Astrocyte of the cerebellum (primary cell): ENCODE measurements at places on chromosomes 3 and 15.

DNA sequence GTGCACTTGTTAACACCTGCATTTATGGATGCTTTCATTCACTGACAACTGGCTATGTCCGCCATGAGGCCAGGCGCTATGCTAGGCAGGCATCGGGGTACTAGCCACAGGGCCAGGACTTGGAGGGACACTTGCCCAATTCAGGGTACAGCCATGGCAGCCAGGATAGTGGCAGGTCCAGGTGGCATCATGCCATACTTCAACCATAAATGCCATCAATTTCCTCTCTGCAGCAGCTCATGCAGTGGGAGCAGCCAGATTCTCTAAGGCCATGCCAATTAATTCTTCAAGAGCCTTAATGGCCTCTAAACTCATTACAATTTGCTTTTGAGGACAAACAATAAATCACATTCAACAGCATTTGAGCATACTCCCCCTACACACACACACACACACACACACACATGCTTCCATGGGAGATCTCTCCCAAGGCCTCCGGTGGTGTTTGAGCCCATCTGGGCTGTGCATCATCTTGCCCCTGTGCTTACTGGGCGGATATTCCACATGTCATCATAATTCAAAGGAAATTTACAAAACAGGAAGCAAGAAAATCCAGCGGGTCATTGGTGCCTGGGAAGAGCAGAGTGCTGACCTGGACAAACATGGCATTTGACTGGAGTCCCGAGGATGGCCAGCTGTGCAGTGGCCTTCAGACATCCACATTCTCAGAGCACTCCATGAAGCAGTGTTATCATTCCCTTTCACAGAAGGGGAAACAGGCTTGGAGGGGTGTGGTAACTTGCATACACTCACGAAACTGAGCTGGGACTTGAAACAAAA is 109.1 kb downstream of the IQSEC1 start:
- no peak for DNase-seq

DNA sequence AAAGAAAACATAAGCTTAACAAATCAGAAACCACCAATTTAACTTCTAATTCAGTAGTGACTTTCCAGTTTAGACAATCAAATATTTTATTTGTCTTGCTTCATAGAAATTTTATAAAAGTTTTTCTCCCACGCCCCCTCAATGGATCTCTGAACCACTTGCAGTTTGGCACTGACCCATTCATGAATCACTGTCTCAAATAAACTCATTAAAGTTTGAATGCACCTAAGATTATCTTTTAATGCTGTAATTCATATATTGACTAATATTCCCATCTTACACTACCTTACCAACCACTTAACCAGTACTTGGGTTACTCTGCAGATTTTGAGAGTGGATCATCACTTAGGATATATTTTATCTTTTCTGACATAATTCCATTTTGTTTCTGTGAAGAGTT is 880.2 kb downstream of the OTOL1 start:
- DNase-seq = no peak

- DNase-seq = no peak
These were observed 174.3 kb downstream of the KLF13 start for GRCh38 chr15:31500766-31501449.

GRCh38 chr15:78000091-78000926 is 77.2 kb downstream of the TBC1D2B start:
- DNase-seq = peak; percentile 36

GRCh38 chr15:67194171-67195114 is 60.0 kb downstream of the AAGAB start:
- no peak for DNase-seq

DNA sequence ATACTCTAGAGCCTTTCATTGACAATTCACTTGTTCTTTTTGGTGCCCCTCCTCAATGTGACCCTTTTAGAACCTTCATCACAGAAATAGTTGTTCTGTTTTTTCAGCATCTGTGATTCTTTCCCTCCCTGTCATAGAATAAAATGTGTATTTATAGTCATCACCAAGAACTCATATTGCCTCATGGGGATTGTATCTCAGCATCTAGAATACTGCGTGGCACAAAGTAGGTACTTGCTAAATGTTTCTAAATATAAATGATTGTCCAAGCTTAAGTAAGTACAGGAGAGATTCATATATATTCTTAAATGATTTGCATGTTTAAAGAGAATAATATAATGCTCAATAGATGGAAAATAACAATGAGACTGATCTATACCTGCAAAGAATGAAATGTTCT is 190.1 kb downstream of the FNDC3B start:
- no peak for DNase-seq

DNA sequence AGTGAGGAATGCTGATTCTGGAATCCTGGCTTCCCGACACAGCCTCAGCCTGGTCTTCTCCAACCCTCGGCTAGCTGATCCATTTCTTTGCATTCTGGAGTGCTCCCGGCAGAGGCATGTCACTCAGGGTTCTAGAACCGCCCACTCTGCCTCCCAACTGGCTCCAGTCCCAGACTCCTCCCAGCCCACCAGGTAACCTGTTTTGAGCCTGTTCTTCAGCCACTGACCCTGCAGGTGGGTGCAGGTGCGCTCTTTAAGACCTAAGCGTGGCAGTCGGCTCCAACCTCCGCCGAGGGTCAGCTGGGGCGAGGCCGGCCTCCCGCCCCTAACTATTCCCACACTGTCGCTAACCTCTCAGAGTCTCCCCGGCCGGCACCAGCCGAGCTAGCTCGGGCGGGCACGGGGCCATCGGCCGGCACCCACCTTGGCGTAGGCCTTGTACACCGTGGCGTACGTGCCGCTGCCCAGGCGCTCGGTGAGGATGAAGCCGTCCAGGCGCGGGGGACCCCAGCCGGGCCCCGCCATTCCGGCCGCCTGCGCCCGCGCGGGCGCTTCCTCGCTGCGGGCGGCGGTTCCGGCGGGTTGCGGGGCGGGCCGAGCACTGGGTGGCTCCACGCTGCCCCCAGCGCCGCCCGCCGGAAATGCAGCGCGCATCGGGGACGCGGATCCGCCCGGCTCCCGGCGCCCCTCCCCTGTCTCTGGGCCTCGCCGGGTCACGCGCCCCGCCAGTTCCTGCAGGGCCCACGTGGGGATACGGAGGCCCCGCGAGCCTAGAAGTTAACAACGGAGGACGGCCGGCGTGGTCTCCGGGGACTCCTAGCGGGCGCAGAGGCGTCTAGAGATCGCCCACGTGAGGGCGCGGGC is at the start of gene ULK3:
Gene ULK3 (minus strand): TSS at position 576 of the 864 bp plus-strand sequence. CDS start 51 bp downstream, at position 525.
- peak; percentile 36 for DNase-seq

DNA sequence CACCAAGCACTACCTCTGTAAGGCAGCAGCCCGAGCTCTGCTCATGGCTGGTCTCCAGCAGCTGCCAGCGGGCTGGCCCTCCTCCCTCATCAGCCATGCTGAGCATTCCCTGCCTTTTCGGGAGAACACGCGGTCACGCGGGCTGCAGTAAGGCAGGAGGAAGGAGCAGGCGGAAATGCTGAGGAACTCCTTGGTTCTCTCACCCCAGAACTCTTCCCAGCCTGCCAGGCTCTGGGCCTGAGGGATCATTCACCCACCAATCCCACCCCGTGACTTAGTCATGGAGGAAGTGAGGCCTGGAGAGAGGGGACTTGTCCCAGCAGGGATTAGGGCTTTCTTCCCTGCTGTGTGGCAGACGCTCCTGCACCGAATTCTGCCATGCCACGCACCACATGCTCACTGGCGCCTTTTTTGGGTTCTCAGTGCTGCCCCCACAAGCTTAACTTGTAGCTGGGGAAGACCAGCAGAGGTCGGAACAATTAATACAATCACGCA is 42.9 kb upstream of the RPL32 start:
- peak; percentile 4 for DNase-seq

GRCh38 chr15:86892774-86893449 is 813.2 kb downstream of the AGBL1 start:
- DNase-seq = peak; percentile 84

DNA sequence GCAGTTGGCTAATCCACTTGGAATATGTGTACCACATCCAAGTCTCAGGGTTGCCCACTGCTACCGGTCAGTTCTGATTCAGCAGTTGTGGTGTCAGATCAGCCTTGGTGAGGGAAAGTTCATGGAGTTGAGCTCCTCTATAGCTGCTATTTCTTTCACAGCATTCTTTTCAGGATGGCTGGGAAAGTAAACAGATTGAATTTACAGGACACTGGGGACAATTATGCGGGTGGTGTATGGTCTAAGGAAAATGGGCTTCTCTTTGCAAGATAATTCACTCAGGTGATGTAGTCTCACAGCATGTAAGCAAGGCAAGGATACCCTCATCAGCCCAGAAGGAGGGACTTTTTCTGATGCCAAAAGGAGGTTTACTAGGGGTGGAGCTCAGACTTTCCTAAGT is 249.9 kb downstream of the DOCK3 start:
- no peak for DNase-seq

DNA sequence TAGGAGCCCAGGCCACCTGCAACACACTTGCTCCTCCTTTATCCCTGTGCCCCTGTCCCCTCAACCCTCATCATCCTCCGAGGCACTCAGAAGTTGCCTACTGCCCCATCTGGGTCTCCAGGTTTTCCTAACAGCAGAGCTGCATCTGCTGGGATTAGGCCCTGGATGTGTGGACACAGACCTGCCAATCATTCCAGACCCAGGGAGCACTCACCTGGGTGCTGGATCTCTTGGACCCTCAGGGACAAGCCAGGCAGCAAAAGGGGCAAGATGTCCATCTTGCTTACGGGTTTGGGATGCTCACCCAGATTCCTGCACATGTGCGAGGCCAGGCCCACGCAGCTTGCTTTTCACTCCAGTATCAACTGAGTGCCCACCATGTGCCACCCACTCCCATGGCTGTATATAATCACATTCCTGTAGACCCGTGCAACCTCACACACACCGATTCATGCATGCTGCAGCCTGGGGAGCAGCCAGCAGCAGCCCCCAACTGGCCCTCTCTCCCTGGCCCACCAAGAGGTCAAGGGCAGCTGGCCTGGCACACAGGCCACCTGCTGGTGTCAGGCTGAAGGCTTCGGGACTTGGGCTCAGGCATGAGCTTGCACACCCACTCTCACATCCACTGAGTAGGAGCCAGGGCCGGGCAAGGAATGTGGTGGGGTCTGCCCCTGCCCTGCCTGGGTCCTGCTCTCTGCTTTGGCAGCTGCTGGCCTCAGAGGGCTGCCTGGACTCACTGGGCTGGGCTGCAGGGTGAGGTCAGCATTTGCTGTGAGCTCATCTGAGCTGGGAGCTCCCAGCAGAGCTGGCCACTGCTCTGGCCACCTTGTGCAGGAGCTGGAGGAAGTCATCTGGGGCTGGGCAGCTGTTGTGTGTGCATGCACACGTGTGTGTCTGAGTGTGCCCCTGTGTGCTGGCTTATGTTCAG is 14.9 kb downstream of the PRKCD start:
- DNase-seq = no peak

- no peak for DNase-seq
These were observed 300.6 kb downstream of the VPS13C start for GRCh38 chr15:61759639-61760038.

DNA sequence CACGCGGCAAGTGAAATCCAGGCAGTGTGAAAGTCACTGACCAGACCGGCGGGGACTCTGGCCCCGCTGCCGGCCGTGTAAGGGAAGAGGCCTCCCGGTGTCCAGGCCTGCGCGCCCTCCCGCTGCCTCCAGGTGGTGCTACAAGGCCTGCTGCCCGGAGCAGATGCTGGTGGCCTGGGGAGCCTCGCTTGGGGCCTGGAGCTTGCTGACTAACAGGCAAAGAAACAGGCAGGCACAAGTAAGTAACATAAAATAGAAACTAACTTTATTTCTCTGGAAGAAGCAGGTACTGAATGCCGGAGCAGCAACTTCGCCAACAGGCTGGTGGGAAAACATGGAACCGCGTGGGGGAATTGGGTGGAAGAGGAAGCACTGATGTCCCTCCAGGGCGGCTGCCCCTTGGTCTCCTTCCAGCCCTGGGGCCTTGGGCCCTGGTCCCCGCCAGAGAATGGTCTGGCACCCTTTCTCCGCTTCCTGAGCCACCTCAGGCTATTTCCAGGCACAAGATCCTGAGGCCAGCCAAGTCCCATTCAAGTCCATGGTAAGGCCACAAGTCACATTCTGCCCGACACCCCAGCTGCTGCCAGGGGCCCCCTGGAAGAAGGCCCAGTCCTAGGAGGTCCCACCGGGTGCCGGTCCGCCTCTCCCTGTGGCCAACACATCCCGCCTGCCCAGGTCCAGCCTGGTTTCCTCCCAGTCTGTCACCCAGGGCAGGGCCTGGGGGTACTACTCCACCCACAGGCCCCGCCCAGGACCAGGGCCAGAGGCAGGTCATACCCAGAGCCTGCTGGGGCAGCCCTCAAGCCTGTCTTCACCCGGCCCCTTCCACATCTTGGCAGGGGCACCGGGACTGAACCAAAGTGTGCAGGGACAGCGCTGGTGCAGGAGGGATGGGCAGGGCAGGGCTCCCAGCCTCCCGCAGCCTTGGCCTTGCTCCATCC is 45.0 kb downstream of the TNK2 start:
- DNase-seq = peak; percentile 85

DNA sequence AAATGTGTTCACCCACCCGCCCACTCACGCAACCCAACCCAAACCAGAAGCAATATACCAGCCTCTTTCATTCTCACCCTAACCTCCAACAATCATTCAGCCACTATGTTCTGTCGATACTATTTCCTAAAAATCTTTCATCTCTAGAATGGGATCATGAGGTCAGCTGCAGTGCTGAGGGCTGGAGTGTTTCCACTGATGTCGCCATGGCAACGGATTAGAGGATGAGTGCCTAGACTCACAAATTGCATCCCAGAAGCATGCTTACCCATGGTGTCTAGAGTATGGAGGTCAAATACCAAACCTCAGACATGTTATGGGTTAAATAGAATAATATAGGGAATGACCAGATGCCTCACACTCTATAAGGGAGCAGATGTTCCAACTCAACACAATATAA is 138.5 kb downstream of the GABRB3 start:
- DNase-seq = no peak

GRCh38 chr3:136787349-136787748 is 31.6 kb upstream of the SLC35G2 start:
- DNase-seq = peak; percentile 41

- peak; percentile 41 for DNase-seq
These were observed 31.0 kb downstream of the POC1A start for GRCh38 chr3:52123106-52123725.

- no peak for DNase-seq
These were observed 365 bp upstream of the PDCD6IP start for GRCh38 chr3:33798113-33798417.

GRCh38 chr3:27666708-27667107 is 55.4 kb downstream of the EOMES start:
- DNase-seq = peak; percentile 90

DNA sequence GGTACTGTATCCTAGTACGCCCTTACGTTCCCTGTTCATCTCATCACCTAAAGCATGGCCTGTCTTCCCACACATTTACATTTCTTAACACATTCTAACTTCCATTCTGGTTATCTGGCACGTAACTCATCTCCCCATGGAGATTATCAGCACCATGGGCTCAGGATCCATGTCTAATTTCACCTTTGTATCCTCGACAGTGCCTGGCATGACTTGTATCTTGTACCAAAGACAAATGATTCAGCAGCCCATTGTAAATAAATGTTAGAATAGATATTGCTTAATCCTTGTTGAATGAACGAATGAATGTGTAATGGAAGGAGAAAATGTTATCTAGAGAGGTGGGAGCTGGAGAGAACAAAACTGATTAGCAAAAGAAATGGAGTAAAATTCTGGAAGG is 69.7 kb upstream of the TPM1 start:
- DNase-seq = peak; percentile 44
